ENCODE measurements at places on chromosomes 5 and 9. TPM values are rescaled to one million over a fixed set of nuclear protein-coding genes. Genes with fewer than 3 reads are reported as not detected.

FGF1 gene
- 0.13 TPM for total RNA-seq

GZMA gene
- total RNA-seq = not detected

DMGDH gene
- not detected for total RNA-seq

HEMGN gene
- not detected for total RNA-seq

SPATA31C1 gene
- not detected for total RNA-seq

CCDC187 gene
- not detected for total RNA-seq

HBEGF gene
- 7.8 TPM for total RNA-seq

MYOT gene
- not detected for total RNA-seq

MCC gene
- total RNA-seq = 0.25 TPM

LCN15 gene
- total RNA-seq = not detected

ARSB gene
- 9.0 TPM for total RNA-seq

PCDHGA8 gene
- total RNA-seq = 0.02 TPM

DRD1 gene
- total RNA-seq = 1.4 TPM

ROR2 gene
- 2.9 TPM for total RNA-seq

SYK gene
- not detected for total RNA-seq

ACTL7B gene
- total RNA-seq = not detected

Measured in A549 treated with CpdA at 1 μM for 4 hours (cell line).